ENCODE measurements at places on chromosomes 7 and 10.

- DNase-seq: no peak
These were observed 43.6 kb downstream of the PDGFA start for GRCh38 chr7:475951-476441.

GRCh38 chr7:141362580-141363435, 188.4 kb upstream of the AGK start:
- peak; percentile 31 for DNase-seq

- no peak for DNase-seq
These were observed 352.2 kb downstream of the TFEC start for GRCh38 chr7:115678086-115678982.

GRCh38 chr10:34454590-34455261, 360.4 kb downstream of the PARD3 start:
- DNase-seq: no peak

DNA sequence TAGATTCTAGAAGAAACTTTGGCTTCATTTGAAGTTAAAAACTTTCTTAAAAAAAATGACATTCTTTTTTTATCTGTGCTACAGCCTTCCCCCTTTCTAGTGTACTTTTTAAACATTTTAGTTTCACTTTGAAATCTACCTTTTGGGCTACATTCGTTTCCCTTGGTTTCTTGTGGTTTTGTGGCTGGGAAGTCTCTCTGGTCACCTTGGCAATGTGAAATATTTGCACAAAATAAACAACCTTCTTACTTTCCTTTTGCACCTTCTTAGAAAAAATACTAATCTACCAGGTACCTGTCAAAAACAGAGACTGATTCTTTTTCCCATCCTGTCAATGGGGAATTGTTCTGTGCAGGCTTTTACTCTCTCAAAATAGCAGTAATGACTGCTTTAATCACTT, 350.2 kb downstream of the GATA3 start:
- no peak for DNase-seq

- DNase-seq: peak; percentile 77
These were observed 111.5 kb downstream of the PRPF18 start for GRCh38 chr10:13698217-13698616.

- peak; percentile 43 for DNase-seq
These were observed 226.4 kb downstream of the MAD1L1 start for GRCh38 chr7:2006231-2006771.

GRCh38 chr7:30778255-30779025, 7.2 kb downstream of the MINDY4 start:
- peak; percentile 42 for DNase-seq

GRCh38 chr10:60809157-60809556, 30.9 kb downstream of the CDK1 start:
- no peak for DNase-seq

DNA sequence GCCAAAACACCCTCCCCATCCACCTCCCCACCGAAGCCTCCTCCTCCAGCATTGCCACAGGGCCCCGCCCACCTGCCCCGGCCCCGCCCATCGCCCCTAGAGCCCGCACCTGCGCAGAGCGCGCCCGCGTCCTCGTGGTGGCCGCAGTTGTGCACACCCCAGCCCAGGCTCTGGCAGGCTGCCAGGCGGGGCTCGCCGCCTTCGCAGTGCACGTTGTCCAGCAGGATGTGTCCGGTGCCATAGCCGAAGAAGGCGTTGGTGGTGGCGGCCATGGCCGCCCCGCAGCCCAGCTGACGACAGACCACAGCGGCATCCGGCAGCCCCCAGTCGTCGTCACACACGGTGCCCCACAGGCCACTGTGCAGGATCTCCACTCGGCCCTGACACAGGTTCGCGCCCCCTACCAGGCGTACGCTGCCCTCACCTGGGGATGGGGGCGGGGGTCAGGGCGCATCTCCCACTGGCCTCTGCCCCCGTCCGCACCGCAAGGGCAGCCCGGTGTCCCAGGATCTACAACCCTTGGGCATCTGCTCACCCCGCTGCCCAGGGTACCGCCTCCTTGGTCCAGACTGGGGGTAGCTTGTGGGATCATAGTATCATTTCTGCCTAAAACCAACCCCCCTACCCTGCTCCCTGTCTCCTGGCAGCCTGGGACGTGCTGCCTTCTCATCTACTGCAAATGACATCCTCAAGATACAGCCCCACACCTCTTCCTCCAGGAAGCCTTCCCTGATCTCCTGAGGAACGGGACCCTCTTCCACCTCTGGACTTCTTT, 11.9 kb downstream of the SSC4D start:
- DNase-seq: peak; percentile 77

DNA sequence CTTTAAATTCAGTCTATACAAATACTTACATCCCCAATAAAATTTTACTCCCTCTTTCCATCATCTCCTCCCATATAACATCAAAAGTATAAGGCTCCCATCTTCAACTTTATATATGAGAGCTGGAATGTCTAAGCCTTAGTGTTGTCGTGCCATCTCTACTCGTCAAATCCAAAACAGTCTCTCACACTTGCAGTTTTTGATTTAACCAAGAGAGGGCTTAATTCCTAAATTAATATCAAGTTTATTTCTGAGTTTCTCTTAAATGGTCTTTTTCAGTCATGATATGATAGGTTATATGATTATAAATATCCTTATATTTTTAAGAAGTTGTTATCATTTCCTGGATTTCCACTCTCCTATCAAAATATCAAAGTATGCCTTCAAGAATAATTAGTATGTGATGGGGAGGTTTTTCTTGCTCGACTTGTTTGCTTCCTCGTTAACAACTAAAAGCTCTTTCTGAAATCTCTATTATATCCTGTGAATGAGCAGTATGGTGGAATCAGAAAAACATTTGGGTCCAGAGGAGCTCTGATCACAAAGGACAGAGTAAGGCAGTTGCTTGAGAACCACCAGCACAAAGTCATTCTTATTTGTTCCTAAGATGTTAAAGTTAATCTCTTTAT, 12.5 kb upstream of the LIPK start:
- DNase-seq: no peak

DNA sequence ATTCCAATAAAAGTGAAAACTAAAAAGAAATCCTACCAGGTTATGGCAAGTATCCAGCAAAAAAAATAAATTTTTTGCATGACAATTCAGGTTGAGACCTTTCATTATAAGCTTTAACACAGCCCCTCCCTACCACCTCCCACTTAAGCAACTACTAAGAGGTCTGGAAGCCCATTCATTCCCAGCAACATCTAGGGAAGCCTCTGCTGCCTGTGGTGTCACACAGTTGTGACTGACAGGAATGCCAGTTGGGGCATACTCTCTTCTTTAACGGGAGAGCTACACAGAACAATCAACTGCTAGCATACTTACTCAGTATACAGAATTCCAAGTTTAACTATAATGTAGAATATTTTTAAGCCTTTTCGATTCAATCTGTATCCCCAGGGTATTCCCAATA, 27.8 kb downstream of the ABI1 start:
- no peak for DNase-seq

DNA sequence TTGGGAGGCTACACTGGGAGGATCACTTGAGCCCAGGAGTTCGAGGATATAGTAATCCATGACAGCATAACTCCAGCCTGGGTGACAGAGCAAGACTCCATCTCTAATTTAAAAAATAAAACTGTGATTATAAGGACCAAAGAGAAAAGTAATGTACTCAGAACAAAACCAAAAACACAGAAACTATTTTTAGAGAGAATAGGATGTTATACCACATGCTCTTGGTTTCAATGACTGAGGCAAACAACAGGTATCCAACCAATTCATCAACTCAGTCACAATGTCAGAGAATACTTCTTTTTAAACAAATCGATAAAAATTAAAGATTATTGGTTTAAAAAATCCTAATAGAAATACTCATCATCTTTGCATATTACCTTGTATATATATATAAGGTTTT, 186.7 kb downstream of the TPK1 start:
- no peak for DNase-seq

DNA sequence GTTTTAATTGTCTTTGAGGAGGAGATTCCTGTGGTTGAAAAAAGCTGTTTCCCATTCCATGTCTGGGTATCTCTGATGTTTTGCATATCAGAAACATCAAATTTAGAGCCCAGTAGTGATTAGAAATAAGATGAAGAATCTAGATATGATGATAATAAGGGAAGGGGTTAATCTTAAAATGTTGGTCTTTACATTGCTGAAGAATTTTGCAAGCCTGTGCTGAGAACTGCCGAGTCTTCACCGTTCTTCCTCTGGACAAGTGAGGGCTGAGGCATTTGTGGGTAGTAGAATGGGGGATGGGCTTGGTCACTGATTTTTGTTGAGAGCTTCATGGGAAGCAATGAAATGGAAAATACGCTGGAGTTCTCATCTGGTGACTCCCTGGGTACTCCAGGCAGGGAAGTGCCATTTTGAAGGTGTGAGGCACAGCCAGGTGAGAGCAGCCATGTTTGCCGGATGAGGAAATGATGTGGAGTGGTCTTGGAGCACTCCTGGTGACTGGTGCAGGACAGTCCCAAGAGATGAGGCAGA, 10.2 kb downstream of the TCF7L2 start:
- DNase-seq: no peak

GRCh38 chr10:63464402-63465292, 1.1 kb downstream of the JMJD1C start:
- DNase-seq: no peak

DNA sequence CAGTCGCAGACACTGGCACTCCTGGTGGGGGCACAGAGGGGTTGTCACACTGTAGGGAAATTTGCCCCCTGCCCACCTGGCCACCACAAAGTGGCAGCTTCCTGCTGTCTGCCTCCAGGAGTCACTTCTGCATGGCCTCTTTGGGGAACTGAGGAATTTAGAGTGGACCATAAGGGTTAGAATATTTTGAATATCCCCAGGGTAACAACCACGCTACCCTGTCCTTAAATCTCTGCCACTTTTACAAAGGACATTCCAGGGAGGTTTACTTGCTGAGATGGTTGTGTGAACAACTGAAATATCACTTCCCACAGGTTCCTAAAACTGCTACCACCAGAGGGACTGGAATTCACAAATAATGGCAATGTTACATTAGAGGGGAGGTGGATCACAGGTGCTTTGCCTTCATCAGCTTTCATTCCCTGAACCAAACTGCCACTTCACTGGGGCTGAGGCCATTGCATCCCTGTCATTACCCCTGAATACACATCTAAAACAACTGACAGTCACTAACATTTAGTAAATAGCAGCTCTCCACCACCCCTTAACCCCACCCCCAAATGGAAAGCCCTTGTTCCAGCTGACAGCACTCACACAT, 88.1 kb upstream of the IFRD1 start:
- DNase-seq: no peak

DNA sequence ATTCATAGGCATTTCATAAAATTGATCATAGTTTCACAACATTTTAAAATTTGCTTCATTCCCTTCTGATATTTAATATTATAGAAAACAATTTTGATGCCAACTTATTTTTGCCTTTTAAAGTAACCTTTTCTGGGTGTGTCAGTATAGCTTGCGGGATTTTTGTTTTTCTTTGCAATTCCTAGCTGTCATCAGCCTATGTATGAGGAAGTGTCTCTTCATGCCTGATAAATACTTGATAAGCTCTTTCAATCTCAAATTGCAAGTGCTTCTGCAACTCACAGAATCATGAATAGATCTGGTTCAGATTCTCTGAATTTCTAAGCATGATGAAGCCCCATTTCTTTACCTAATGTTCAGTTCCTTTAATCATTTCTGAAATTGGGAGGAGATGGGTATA, 28.0 kb upstream of the ARHGAP21 start:
- no peak for DNase-seq

DNA sequence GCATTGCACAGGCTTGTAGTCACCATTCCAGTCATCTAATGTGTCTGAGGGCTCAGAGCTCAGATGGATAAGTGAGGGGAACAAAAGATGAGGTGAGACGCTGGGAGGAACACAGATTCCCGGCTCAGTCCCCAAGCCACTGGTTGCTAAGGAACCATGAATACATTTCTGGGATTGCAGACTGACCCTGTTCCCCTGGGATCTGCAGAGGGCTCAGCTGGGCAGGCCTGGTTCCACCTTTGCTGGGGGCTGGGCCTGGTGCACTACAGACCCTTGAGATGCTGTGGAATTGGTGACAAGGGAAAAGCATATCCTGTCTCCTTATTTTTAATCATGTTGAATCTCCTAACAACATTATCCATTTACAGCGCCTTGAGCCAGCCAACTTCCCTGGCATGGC, 19.2 kb downstream of the ELFN1 start:
- no peak for DNase-seq

DNA sequence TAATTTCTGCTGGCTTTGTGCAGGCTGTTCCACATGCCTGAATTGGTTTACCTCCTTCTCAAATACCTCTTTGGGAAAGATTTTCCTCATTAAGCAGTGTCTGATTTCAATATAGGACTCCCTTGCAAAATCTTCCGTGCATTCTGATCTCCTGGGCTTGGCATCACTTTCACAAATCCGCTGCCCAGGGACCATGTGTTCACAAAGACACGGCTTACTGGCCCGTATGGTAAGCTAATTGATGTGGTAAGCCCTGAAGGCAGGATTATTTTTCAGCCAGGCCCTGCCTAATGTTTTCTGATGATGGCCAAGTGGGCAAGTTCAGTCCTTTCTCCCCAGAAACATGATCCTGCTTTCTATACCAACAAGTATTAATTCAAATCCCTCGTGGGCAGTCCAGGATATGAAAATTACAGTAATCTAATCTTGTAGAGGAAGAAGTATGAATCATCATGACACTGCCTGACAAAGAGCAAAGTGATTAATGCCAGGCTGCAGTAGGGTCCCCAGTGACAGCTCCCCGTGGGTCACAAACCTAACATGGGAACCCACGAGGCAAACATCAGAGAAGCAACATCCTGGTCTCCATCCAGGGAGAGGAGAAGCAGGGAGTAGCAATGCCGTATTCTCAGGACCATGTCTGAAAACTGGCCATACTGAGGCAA, 11.6 kb upstream of the SVIL start:
- DNase-seq: no peak

DNA sequence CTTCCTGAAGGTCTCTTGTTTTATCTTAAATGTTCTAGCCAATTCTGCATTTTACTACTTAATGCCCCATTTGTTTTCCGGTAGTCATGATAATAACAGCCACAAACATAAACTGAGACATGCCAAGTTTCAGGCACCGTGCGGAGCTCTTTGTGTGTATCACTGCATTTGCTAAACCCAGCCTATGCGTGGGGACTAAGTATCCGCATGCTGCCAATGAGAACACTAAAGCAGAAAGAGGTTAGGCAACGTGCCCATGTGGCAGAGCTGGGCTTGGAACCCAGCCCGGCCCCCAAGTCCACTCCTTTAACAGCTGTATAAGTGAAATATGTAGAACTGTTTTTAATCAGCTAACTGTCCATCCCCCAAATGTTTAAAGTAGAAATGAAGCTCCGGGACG, 54.1 kb downstream of the SLIT1 start:
- no peak for DNase-seq
